ENCODE measurements at places on chromosomes 6 and 20.

GRCh38 chr6:132490024-132490423 lies 22.9 kb downstream of the STX7 start:
- DNase-seq, result no peak

- no peak for DNase-seq
Observed at GRCh38 chr6:43497129-43497396, 13.1 kb downstream of the LRRC73 start.

GRCh38 chr6:16849988-16850680 lies 88.9 kb upstream of the ATXN1 start:
- DNase-seq, result no peak

DNA sequence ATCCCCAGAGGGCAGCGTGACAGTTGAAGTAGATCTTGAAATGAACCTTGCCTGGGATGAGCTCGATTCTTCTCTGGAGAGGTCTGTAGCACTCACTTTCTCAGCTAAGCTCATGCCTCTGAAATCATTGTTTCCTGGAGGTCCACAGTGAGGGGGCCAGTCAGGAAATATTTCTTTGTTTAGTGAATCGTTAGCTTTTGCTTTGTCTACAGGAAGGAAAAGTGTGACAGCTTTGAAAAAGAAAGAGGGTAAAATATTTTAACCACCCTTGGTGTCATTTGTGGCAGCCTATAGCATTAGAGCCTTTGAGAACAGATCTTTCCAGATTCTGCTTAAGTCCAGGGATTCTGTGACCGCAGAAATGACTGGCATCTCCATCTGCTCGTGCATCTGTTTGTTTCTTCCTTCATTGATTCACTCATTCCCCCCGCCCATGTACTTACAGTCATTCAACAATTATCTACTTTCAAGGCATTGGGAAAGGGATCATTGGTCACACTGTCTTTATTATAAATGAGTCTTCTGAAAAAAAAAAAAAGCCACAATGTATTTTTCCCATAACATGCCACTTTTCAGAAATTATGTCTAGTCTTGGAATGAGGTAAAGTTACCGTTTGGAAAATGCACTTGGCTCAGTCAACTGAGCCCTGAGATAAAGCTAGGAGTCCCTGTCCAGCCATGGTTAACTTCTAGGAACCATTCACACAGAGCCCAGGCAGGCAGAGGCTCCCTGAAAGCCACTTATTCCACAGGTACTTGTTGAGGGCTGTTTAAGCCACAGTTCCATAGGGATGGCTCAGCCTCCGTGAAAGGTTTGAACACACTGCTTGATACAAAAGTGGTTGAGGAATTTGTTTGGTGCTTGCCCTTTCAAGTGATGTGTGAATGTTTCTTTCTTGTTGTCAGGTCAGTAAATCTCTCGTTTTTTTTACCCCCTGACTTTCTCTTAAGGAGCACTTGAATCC lies 86.0 kb downstream of the TIAM2 start:
- no peak for DNase-seq

- DNase-seq, result peak; percentile 39
Observed at GRCh38 chr6:53728570-53729194, 63.1 kb upstream of the KLHL31 start.

DNA sequence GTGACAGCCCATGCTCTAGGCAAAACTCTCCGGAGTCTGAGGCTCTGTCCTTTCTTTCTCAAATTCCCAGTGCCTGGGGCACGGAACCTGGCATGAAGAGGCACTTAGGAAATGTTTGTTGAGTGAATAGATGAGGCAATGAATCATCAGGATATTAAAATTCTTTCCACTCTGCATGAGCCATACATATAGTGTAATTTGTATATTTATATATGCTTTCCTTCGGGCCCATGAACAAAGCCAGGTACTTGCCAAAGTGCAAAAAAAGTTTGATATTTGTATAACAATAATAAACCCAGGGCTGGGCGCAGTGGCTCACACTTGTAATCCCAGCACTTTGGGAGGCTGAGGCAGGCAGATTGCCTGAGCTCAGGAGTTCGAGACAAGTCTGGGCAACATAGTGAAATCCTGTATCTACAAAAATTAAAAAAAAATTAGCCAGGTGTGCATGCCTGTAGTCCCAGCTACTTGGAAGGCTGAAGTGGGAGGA lies 212.3 kb upstream of the ZNF217 start:
- DNase-seq, result no peak

DNA sequence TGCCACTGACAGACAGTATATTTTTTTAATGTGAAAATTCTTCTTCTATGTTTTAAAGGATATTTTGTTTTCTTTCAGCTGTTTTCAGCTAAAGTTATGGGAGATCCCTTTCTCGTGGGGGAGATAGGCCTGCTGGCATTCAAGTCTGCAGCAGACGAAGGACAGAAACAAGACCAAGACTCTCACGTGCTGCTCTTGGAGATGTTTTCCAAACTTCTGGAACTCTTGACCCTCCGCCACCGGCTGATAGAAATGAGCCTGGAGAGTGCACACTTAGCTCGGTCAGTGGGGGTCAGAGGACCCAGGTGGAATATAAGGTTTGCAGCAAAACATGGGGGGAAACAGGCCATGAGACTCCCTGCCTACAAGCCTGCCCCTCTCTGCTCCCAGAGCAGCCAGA lies 120.5 kb downstream of the CD164 start:
- no peak for DNase-seq

- no peak for DNase-seq
Observed at GRCh38 chr20:11992426-11992825, 74.7 kb downstream of the BTBD3 start.

GRCh38 chr6:125528621-125529041 lies 220.8 kb upstream of the HEY2 start:
- no peak for DNase-seq

DNA sequence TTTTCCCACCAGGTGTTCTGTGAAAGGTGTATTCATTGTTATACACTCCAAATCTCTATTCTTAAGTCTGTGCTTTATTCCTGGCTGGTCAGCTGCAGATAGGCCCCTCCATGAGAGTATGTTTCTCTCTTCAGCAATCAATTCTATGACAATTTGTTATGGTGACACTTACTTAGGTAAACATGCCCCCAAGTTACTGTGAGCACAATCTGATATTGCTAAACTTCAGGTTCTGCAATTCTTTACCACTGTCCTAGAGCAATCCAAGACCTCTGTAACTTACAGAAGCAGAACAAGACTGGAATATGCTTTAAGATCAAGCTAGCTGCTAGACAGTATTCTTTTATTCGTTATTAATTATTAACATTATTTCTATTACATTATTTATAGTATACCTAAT lies 391.9 kb downstream of the FRK start:
- DNase-seq, result no peak

GRCh38 chr20:7302250-7302649 lies 534.8 kb downstream of the BMP2 start:
- DNase-seq, result no peak

- no peak for DNase-seq
Observed at GRCh38 chr6:3882866-3883265, 33.7 kb downstream of the FAM50B start.

DNA sequence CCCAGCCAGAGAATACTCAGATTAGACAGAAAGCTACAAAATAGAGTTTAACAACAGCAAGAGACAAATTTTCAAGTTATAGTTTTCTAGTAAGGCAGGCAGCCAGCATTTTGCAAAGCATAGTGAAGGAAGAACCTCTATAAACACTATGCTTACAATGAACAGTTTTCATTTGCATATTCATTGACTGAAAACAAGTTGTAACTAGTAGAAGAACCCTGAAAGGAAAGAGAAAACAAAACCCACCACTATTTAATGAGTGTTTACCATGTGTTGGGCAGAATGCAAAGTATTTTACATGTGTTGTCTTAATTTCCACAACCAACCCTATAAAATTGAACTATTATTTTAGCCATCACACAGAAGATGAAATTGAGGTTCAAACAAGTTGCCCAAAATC lies 196.1 kb downstream of the UBE3D start:
- DNase-seq, result no peak

DNA sequence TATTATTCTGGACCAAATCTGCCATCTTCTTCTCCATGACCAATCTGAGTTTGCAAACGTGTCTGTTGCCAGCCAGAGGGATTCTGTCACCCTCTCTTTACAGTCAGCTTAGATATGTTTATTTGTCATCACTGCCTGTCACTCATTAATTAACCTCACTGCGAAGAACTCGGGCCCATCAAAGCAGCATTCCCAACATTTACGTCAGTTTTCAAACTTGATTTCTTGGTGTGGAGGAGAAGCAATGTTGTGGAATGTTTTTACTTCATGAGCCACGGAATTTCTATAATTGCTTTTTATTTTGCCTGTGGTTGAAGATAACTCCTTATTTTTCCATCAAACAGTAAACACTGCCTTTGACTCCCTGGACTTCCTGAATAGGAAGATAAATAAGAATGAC lies 91.8 kb upstream of the CNKSR3 start:
- no peak for DNase-seq

DNA sequence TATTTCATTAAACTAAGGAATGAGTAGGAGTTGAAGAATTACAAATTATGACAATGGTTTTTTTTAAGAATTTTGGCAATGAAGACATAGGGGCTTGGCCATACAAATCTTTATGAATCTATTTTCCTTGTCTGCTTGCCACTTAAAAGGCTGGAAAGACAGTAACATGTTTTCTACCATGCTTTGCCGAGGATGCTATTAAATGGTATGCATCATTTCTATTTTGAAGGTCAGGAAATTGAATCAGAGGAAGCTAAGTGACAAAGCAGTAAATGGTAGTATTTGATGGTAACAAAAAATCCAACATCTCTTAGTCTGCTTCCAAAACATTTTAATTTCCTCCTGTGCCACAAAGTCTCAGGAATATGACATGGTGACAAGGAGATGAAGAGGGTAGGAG lies 287.2 kb downstream of the RFPL4B start:
- DNase-seq, result no peak

DNA sequence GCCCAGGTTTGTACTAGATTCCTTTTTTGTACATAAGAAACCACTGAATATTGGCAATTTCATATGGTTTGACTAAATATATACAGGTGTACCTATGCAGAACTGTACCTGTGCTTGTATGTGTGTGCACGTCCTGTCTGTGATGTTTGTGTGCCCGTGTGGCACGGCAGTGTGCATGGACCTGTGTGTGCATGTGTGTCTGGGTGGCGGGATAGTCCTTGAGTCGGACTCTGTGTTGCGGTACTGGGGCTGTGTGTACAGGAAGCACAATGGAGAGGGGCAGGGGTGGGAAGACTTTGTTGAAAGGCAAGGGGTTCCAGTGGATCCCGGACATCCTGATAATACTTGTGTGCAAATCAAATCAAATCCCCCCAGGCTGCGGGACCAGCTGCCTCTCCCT lies 3.4 kb upstream of the FAM83C start:
- no peak for DNase-seq

DNA sequence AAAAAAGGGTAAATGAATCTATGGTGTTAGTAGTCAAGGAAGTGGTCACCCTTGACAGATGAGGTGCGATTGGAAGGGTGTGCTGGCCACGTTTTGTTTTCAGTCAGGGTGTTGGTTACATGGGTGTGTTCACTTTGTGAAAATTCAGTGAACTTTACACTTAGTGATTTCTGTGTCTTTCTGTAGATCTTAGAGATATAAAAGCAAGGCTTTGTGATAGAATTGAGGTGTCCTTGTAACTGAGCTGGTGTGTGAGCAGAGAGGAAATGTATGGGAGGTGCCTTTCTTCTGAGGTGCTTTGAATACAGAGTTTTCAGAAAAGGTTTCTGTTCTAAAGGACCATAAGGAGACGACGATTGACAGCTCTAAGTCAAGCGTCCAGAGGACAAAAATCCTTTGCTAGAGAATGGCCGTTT lies 90.5 kb downstream of the SAMD3 start:
- DNase-seq, result no peak

DNA sequence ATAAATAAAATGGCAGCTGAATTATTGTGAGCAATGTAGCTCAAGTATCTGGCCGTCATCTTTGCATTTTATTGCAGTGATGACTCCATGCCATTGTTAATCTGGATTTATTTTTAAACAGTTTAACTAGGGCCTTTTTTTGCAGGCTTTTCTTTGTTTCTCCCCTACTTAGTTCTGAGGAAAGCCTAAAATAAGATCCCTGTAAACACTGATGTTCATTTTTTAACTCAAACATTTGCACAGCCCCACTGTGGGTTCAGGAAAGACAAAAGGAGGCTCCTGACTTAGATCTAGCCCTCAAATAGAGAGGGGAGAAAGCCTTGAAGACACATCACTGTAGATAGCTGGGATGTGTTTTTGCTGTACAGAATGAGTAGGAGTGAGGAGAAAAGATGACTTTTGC lies 69.2 kb downstream of the PLEKHG1 start:
- DNase-seq, result no peak

DNA sequence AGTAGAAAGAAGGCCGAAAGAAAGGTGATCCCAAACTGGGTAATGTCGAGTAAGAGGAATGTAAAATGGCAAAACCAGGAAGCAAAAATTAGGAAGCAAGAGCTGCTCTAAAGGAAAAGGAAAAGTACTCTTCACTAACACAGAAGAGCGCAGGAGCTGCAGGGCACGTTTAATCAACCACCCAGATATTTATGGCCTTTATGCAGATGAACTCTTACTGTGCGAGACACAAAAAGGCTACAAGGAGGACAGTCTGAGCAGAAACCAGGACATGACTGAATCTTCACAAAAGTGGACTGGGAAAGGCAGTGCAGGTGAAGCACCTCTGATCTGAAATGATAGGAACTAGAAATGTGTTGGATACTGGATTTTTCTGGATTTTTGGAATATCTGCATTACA lies 15.2 kb upstream of the PRR18 start:
- DNase-seq, result no peak

DNA sequence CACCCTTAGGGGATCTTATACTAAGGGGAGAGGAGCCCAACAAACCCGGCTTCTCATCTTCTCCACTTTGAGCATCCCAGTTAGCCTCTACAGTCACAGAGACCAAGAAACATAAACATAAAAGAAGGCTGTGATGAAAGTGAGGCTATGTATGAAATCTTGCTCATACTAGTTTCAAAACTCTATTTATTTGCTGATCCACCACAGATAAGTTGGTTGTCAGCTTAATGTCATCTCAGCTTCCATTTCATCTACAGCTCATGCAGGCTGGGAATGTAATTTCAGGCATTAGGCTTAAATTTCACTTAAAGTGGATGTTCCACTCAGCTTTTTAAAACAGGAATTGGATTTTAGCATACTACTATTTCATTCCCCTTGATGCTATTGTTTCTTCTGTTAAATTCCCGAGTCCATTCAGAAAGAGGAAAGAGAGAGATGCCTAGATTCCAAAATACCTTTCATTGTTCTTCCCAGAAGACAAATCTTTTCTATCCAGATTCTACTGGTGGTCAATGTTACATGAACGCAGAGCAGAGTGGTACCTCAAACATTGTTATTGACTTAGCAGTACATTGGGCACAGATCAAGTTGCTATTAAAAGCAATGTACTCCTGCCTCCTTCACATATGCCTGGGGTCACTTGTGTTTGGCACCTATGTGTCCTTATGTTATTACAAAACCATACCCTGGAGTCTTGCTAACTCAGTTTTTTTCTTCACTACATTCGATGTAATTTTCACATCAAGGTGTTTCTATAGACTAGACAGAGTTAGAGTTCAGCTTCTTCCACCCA lies 149.0 kb downstream of the HACE1 start:
- no peak for DNase-seq

Data from progenitor cell of endocrine pancreas (in vitro differentiated cells).